Umbilical cord (tissue), 2 donors: ENCODE measurements at places on chromosomes 11 and 22. TPM values are rescaled to one million over a fixed set of nuclear protein-coding genes. Genes with fewer than 3 reads are reported as not detected.

DNA sequence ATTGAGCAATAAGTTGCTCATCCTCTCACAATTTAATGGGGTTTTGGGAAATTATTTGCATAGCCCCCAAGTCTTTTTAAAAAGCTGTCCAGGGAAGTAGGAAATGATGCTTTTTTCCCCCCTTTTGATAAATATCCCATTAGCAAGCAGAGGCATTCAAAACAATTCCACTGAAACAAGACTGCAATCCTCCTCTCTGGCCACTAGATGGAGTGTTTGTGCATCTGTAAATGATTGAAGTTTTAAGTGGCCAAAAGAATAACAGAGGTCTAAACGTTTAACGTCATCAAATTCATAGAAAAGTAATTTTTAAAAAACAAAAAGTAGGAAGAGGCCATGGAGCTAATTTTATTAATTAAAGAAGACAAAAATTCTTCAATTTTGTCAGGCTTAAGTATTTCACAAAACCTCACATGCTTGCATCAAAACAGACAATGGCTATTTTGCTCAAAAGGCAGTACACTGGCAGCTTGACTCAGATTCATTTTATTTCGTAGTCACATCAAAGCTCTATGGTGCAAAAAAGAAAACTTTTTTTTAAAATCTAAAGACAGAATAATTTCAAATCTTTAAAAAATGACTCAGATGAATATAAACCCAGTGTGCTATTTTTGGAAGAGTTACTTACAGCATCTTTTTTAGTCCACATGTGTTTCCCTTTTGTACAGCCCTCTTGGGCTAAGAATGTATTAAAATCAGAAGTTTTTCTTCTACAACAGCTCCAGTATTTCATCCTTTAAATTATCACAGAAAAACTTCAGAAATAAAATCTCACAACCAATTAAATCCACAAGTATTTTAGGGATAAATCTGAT lies 17.8 kb downstream of the CHORDC1 start:
- peak; percentile 66 for DNase-seq

GRCh38 chr22:42933485-42934091 lies 76.5 kb upstream of the ARFGAP3 start:
- peak; percentile 94 for DNase-seq

DNA sequence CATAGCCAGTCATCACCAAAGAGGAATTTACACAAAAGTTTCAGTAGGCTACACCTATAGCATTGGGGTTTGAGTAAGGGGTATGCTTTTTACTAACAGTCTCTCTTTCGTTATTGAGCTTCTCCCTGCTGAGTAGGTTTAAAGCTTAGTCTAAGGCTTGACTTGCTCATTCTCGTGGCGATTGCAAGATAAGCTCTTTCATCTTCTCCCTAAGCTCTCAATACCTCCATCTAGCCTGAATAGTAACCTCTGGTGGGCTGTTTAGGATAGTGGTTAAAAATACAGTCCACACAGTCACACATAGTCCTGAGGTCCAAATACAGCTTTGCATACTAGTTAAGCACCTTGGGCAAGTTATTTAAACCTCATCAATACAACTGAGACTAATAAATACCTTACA lies 65.6 kb downstream of the IMMP1L start:
- DNase-seq: no peak

GRCh38 chr22:31646186-31647019 lies 15.6 kb downstream of the PISD start:
- DNase-seq: peak; percentile 29

DNA sequence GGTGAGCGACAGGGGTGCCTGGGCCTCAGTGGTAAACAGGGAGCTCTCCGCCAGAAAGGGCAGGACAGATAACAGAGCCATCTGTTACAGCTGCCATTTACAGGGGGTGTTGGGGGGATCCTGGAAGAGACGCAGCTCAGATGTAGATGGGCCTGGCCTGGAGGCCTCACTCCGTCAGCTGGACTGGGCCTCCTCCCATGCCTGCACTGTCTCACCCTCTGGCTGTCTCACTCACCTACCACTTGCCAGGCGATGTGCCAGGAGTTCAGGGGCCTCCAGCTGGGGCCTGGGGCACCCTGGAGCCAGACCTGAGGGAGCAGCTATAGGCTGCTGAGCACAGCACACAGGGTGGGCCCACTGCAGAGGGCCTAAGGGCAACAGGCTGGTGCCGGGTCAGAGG lies 16.3 kb upstream of the SUSD2 start:
- peak; percentile 72 for DNase-seq

GRCh38 chr11:27771516-27771915 lies 71.3 kb upstream of the BDNF start:
- no peak for DNase-seq

GRCh38 chr22:32745251-32745995 lies 56.1 kb upstream of the TIMP3 start:
- DNase-seq: peak; percentile 94

DNA sequence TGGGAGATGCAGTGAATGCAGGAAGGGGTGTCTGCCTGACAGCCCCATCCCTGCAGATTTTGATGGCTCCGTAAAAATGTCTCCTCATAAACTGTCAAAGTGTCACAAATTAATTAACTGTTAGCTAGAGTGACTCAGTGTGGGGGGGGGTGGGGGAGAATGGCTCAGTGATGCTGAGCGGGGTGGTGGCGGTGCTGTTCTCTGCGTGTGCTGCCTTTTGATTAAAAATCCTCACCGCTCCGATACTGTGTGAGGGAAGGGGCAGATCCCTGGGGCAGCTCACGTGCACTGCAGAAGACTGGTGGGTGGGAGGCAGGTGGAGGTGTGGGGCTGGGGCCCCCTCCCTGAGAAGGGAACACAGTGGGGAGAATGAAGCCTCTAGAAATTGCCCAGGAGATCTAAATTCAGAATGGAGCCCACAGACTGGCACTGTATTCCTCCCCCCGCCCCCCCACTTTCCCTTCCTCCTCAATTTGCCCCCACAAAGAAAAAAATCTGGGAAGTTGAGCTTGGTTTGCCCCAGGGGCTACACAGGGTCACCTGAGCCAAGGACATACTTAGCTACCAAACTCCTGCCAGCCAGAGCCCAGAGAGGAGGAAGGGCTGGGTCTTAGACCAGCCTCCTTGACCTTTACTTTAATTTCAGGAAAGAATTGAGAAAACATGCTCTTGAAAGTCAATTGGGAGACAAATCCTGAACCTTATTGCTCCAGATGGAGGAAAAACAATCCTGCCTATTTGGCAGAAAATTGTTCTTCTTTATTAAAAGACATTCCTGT lies 39.8 kb downstream of the DRD2 start:
- no peak for DNase-seq

GRCh38 chr22:16808744-16809143 lies 16.5 kb downstream of the XKR3 start:
- no peak for DNase-seq

CASP12 gene
- not detected for total RNA-seq

CD3D gene
- not detected for total RNA-seq

ARHGAP20 gene
- 4.6 TPM for total RNA-seq

RFPL2 gene
- 0.72 TPM for total RNA-seq
